Cortex of kidney (tissue), 1 donor: ENCODE measurements at places on chromosomes 3 and 15.

DNA sequence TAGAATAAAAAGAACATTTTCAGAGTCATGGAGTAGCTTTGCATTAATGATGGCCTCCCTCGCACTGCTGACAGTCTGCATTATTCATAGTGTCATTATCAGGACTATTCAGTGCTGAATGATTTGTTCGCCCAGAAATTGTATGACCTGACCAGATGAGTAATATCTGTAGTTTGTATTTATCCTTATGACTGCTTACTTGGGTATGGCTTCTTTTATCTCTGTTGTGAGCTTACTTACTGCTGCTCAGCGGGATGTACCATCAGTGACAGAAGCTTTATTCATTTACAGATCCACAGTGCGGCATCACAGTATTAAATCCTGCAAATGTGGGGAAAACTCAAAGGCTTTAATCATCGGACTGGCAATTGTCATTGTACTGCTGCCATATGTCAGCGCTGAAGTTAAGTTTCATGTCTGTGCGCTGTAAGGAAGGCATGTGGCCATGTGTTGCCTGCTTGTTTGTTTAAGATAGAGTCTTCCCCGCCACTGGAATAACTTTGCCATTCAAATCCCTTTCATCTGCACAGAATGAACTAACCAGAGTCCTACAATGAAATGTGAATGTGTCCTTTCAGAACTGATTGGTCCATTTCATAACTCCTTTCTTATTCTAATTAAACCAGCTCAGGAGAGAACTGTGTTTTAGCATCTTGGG, 262.2 kb downstream of the CHL1 start:
- DNase-seq: no peak

DNA sequence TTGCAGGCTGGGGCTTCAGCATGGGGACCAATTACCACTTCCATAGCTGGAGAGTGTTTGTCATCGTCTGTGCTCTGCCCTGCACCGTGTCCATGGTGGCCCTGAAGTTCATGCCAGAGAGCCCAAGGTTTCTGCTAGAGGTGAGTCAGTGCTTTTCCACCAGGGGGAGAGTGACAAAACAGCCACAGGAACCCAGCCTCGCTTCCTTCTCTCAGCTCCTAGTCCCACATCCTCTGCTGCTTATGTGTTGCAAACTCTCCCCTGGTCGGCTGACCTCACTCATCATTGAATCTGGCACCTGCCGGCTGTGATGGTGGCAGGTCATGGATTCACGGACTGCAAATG, 158.3 kb downstream of the SV2B start:
- DNase-seq: no peak

DNA sequence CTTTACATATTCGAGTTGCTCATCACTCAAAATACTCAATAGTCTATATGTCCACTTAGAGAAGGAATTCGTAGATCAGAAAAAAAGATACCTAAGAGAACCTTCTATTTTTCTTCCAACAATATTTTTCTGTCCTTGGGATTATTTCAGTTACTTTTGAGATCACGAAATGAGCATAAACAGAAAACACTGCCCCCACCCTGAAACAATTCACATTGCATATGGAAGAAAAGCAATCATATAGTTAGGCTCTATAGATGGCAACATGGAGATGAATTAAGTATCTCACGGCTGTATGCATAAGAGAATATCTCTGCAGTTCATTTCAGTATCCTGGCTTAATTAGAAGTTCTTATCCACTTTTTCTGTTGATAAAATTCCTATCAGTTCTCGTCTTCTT, 391.1 kb downstream of the FGF12 start:
- DNase-seq: no peak

- no peak for DNase-seq
These were observed 176.9 kb upstream of the LMCD1 start for GRCh38 chr3:8324747-8325146.

- DNase-seq: no peak
These were observed 14.7 kb upstream of the AMOTL2 start for GRCh38 chr3:134388788-134389485.

DNA sequence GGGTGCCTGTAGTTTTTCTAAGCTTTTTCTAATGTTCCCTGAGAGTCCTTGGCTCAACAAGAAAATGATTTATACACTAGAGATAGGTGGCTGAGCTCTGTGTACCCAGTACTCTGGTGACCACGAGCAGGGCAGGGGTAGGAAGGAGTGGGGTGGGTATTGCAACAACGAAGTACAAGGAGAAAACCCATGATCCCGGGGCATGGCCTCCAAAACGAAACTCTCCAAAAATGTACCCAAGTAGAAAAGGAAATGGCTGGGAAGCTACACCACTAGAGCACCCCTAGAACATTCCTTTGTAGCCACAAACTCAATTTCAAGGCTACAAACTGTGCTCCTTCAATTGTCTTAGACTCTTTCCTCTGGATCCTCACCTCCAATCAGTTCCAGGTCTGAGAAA, 138.9 kb downstream of the DUT start:
- no peak for DNase-seq

DNA sequence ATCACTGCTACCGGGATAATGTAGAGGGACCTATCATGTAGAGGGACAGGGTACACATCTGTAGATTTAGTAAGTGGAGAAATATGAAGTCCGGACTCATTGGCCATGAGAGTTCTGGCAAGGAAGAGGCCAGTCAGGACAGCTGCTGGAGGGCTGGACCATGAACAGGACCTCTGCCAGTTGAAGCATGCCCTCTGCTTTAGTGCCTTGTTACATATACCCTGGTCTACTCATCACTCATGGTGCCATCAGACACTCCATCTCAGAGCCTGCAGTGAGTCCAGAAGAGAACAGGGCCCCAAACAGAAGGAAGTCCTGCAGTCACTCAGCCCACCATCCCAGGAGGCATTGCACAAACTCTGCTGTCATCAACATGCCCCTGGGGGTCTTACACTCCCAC, 54.7 kb upstream of the CA12 start:
- DNase-seq: no peak

DNA sequence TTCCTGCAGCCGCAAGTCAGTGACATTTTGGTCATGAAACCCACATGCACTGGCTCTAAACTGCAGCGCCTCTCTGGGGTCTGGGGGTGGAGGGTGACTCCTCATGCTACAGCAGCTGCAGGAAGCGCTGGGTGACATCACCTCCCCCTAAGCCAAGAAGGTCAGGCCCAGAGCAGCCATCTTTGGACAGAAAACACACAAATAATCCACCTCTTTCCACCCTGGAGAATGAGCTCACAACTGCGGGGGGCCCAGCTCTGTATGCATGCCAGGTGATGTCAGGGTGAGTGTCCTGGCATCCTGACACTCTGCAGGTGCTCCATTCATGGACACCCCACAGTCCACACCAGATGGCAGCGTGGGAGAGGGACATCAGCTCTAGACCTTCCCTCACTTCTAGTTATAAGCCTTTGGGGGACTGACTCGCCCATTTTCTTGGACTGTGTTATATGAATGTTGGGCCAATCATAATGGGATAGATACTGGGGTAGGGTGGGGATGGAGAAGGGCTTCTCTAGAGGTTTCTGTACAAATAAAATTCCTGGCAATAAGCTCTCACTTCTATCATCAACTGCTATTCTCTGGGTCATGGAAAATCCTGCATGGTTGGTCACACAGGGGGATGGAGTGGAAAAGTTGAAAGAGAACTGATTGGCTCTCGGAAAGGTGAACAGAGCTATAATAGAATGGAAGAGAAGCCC, 70.7 kb upstream of the THBS1 start:
- no peak for DNase-seq

DNA sequence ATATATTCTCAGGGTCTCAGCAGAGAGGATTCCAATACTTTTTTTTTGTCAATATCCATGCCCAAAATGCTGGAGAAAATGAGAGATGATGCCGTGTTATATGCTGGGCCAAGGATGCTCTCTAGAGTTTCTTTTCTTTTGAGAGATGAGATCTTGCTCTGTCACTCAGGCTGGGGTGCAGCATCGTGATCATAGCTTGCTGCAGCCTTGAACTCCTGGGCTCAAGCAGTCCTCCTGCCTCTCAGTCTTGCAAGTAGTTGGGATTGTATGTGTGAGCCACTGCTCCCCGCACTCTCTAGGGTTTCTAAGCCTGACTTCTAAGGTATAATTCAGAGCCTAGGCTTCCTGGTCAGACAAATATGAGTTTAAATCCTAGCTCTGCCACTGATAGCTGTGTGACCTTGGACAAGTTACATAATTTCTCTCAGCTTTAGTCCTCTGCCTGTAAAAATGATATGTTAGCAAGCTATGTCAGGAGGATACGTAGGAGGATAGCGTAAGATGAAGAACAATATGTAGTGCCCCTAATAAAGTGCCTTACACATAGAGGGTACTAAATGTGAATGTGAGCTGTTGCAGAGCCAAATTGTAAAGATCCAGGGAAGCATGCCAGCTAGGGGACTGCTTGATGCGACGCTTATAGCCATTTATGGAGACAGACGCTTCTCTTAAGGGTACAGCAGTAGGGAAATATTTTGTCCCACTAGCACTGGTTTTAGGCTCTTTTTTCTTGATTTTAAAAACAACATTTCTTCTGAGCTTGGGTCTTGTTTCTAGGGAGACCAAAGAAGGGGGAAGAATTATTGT, 7.4 kb downstream of the STARD9 start:
- DNase-seq: no peak

DNA sequence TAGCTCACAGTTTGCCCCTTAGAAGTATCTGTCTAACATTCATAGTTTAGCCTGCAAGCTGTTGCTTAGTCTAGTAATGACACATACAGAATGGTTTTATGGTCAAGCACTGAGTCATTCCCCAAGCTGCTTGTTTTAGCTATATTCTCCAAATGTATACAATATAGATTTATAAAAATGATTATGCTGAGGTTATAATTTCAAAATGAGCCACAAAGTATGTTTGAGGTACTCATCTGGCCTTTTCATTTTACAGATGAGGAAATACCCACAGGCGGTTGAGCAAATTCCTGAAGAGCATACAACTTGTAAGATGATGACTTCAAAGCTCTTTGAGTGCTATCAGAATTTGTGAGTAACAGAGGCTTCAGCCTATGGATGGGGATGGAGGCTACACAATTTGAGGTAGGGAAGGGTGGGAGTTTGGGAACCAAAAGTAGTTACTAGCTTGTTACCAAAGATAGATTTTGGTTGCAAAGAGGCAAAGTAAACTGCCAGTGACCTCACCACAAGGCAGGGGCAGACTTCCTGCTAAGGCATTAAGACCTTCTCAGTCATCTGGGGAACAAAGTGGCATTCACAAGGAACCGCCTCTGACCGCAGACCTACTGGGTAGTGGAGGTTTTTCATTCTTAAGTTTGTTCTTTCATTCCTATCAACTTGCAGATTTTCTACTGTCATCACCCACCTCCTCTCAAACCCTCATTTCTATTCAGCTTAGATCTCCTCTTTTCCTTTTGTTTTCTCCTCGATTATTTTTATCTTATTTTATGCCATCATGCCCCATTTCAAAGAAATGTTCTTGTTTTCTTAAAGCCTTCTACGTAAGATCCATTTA, 257.2 kb upstream of the NECTIN3 start:
- DNase-seq: no peak
